ENCODE measurements at places on chromosomes 6 and 20. TPM values are rescaled to one million over a fixed set of nuclear protein-coding genes. Genes with fewer than 3 reads are reported as not detected.

GRCh38 chr6:111674883-111675282 lies 69.2 kb upstream of the TRAF3IP2 start:
- no peak for DNase-seq

PRELID3B gene
- 66.8 TPM for total RNA-seq

DNA sequence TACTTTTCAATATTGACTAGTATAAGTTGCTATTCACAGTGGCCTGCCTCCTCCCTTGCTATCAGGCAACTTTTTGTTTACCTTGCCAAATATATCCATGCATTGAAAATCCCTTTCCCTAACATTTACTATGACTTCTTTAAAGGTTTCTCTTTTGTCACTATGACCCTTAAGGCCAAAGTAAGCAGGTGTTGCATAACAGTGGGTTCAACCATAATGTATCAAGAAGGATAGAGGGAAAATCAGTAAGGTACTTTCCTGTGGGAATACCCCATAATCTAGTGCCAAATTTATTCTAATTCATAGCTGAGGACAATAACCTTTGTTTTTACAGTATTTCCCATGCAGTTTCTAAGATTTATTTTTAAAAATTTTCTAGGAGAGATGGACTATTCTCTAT lies 527.6 kb downstream of the CDKAL1 start:
- peak; percentile 35 for DNase-seq

DNA sequence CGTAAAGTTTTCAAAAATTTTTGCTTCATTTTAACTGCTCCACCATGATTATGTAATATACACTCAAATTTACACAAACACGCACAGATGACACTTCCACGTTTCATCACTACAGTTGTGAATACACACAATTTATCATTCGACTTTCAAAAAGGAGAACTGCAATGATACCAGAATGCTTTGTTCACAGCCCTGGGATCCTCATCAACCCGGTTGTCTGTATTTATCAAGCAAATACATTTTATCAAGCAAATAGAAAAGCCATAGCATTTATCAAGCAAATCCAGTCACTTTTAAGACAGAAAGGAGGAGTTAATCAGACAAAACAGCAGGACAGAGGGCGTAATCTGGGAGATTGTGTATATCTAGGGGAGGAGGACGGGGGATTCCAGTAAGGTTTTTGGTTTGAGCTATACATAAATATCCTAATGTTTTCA lies 20.3 kb upstream of the ABT1 start:
- no peak for DNase-seq

All from dermis microvascular lymphatic vessel endothelial cell (primary cell).